ENCODE measurements at places on chromosomes 2 and 18.

- DNase-seq: no peak
These were observed 159.6 kb downstream of the LDLRAD4 start for GRCh38 chr18:13378150-13378549.

DNA sequence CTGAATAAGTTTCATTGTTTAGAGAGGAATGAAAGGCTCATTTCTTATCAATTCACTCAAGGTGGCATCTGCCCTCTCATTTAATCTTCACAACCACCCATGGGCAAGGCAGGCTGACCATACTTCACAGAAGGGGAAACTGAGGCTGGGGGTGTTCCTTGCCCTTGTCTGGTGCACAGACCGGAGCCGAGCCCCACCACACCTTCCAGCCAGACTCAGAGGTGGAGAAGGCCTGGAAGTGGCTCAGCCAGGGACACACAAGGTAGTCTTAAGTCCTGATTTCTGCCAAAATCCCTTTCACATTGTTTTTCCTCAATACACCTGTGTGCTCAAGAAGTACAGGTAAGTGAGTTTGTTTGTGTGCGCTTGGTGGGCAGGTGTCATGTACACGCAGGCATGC is 111.9 kb upstream of the TEX51 start:
- no peak for DNase-seq

- no peak for DNase-seq
These were observed 795 bp downstream of the ANKRD39 start for GRCh38 chr2:96856776-96857666.

DNA sequence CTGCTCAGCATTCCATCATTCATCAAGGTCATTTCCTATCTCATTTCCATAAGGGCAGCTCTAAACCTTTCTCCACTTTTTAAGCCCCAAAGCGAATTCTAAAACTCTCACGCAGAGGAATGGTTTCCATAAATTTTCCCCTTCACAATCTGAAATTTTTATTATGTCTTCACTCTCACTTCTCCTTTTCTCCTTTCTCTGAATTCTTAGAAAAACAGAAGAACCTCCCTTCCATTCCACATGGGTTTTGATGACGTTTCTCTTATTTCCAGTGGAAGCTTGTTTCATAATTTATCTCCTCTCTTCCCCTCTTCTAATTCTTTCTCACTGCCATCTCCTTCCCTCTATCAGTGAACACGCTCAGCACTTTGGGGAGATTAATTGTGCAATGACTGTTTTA is 97.3 kb downstream of the SPATS2L start:
- no peak for DNase-seq

DNA sequence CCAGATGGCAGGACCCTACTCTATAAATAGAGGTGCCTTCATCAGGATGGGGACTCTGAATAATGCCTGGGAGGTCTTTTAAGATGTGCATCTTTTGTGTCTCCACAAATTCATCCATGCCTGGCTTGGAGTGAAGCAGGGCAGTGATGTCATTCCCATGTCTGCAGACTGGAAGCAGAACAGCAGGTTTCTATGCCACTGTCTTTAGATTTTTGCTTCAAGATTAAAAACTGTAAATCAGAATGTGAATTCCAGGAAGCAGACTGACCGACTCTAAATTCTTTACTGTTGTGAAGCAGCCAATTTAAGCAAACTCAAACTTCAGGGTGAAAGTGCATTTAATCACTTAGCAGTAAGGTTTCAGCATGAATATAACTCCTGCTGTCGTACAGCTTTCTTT is 159.3 kb downstream of the SCG2 start:
- peak; percentile 18 for DNase-seq
